Tongue (tissue), 3 donors: ENCODE measurements at places on chromosomes 5 and 9.

DNA sequence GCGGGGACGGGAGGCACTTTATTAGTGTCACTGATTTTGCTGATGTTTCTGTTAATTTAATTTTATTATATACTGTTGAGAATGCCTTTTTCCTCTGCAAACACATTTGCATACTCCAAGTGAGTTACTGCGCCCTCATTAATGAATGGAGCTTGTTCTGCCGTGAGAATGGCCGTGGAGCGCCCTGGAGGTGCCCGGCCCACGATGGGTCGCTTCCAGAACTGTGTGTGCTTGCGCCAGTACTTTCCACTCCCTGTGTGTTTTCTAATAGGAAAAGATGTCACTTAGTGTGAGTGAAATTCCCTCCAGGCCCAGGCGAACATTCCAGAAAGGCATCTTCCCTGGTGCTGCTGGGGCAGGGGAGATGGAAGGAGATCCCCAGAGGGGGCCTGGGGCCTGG lies 30.1 kb downstream of the NDUFS6 start:
- no peak for DNase-seq

GRCh38 chr9:96604004-96604319 lies 15.7 kb downstream of the CDC14B start:
- DNase-seq = no peak

DNA sequence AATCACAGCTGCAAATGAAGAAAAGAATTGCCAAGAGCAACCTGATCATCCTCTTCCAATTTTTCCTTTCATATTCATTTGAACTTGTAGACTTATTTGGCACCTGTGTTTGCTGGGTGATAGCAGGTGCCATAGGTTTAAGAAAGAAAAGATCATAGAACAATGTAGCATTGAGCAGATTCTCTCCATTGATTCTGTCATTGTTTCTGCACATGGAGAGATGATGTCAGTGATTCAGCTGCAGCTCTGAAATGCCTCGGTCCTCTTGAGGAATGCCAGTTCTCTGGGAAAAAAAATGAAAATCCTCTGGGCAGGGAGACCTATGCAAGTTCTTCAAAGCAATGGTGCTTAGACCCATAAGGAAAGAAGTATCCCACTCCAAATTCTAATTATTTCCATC lies 418.1 kb upstream of the KLF4 start:
- DNase-seq = peak; percentile 65

- DNase-seq = no peak
Observed at GRCh38 chr5:162573758-162574157, 506.2 kb downstream of the GABRG2 start.

GRCh38 chr5:174305241-174305681 lies 259.8 kb downstream of the NSG2 start:
- no peak for DNase-seq

GRCh38 chr5:67377631-67378030 lies 181.0 kb upstream of the CD180 start:
- peak; percentile 56 for DNase-seq

DNA sequence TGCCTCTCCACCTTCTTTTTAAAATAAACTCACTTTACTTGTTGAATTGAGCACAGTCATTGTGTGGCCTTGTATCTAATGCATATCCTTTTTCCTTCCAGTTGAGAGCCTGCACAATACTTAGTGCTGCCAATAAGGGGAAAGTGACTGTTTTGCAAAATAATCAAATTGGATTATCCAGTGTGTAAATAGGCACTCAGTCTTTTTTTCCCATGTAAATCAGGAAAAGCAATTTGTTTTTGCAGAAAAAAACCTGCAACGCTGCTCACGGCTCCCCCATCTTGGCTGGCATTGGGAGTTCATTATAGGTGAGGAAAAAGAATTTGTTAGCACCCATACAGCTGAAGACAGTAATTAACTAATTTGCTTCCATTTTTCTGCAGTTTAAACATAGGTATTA lies 299.9 kb downstream of the CSNK1G3 start:
- DNase-seq = no peak

DNA sequence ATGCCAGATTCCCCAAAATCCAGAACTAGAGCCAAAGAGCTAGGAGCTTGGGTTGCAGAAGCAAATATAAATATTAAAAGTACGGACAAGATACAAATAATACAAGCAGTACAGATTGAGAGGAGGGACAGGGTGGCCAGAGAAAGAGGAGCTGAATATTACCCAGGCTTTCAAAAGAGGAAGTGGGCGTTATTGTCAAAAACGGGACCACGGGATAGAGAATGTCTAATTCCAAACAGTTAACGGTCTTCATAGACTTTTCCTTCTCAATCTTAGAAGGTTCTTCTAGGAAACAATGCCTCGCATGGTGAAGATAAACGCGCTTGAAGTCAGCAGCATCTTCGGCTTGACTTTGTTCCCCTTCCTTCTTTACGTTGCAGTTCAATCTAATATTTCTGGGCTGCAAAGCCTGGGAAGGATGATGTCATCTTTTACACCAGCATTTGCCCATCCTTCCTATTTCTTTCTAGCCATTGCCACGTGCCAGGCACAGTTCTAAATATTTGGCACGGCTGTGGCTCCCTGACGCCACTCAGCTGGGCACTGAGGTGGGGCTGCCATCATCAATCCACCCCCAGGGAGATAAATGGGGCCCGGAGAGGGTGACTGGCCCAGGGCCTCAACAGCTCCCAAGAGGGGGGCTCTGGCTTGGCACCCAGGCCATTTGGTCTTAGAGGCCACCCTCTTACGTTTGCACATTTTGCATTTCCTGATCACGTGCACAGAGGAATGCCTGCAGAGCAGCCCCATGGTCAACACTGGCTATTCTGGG lies 16.3 kb upstream of the OLFM1 start:
- no peak for DNase-seq

DNA sequence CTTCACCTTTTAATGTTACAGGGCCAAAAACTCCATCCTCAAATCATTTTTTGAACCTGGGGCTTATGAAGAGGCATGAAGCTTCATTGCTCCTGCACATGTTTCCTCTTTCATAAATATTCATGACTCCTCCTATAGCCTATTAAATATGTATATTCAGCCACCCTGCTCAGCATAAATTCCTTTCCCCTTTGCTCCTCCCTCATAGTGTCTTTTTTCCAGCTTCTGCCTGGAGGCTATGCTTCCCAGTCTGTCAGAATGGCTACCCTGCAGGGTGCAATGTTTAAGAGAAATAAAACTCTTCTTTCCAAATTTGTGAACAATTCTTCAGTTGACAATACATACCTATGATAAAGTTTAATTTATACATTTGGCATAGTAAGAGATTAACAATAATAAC lies 1082.9 kb upstream of the CDH18 start:
- DNase-seq = no peak

DNA sequence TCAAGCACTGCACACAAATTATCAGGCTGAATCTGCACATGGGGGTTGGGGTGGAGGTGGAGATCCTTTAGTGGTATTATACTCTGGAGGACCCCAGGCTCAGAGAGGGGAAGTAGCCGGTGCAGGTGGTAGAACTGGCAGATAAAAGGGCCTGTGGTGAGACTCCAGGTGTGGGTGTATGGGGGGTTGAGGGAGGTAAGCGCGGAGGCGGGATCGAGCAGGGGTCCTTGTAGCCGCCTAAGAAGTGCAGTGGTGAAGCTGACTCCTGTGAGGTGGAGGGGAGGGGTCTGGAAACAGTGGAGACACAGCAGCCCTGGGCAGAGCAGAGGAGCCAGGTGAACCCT lies 841 bp downstream of the ACSL6 start:
- no peak for DNase-seq

GRCh38 chr5:79562351-79563246 lies 48.7 kb upstream of the HOMER1 start:
- DNase-seq = no peak

DNA sequence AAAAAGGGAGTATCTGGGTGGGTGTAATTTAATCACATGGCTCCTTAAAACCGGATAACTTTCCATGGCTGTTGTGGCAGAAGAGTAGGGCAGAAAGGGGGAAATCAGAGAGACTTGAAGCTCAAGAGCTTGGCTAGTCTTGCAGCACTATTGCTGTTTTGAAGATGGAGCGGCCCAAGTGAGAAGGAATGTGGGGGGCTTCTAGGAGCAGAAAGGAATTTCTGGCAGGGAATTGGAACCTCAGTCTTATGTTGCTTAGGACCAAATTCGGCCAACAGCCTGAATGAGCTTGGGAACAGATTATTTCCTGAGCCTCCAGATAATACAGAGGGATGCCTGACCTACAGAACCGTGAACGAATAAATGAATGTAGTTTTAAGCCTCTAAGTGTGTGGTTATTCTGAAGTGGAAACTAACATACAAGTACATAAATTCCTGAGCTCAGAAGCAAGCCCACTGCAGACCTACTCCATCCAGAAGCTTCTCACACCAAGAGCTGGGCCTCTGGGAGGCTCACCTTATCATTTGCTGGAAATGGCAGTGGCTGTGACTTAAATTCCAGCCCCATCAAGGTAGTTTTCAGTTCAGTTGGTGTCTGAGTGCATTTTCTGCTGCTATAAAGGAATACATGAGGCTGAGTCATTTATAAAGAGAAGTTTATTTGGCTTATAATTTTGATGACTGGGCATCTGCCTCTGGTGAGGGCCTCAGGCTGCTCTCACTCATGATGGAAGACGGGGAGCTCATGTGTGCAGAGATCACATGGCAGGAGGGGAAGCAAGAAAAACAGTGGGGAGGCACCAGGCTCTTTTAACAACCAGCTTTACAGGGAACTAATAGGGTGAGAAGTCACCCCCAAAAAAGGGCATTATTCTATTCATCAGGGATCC lies 15.3 kb upstream of the TMEM174 start:
- DNase-seq = peak; percentile 14

DNA sequence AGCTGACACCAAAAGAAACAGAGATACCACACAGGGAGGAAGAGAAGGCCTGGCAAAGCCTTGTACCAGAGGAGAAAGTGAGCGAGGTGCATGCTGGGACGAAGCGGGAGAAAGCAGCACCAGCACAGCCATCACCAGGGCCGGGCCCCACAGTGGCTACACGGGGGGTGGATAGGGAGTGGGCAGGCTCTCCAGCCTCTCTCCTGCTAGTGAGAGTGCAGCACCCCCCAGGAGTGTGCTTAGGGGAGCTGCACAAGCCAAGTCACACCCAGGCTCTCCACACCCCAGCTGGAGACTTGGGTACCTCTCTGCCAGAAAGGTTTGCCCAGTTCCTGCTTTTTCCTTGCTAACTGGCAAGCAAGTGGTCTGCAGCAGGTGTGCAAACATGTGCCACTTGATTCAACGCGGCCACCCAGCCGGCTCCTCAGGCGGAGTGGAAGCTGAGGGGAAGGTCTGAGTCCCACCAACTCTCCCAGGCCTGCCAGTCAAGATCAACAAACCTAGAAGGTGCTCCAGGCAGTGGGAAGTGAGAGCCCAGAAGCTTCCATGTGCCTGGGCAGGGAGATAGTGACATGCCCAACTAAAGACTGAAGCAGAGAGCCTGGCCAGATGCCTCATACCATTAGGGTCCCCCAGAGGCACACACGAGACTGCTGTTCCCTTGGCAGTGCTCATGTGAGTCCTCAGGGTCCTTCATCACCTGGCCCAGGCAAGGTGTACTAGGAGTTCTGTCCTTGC lies 39.9 kb downstream of the BICD2 start:
- no peak for DNase-seq

GRCh38 chr5:139460455-139460854 lies 2.1 kb downstream of the ECSCR start:
- no peak for DNase-seq

- DNase-seq = no peak
Observed at GRCh38 chr9:70791936-70792335, 329.5 kb downstream of the TRPM3 start.
